ENCODE measurements at places on chromosomes 5 and 9.

DNA sequence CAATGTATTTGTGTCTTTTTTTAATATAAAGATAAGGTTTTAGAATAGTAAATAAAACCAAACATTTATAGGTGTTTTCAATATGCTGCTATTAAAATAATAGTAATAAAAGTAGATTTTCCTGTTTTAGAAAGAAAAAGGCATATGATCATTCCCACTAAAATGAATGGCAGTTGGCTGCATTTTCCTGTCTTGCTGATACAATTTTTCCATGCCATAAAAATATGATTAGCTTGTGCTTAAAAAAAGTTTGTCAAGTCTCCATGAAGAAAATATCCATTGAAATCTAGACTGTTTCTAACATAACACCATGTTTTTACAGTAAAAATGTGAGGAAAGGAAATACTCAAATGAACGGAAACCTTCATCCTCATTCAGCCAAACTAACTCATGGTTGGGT, 65.0 kb downstream of the FBXL7 start:
- DNase-seq = no peak

GRCh38 chr5:65102976-65103711, 334.4 kb downstream of the CWC27 start:
- DNase-seq = no peak

- DNase-seq = no peak
Observed at GRCh38 chr9:120982836-120983235, 56.2 kb upstream of the TRAF1 start.

DNA sequence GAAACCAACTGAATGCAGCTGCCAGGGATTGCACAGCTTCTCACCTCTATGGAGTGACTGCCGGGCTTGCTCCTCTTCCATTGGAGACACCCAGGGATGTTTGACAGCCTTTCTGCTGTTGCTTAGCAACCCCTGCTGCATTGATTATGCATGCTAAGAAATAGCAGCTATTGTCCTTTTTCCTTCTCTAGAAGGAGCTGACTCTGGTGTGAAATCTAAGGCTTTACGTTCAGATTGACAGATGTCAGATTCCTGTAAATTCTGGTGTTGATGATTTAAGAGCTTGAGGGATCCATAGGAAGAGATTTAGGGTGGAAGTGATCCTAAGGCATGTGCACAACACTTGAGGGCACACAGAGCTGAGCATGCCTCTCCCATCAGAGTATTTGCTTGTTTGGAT, 267.7 kb downstream of the NTRK2 start:
- no peak for DNase-seq

DNA sequence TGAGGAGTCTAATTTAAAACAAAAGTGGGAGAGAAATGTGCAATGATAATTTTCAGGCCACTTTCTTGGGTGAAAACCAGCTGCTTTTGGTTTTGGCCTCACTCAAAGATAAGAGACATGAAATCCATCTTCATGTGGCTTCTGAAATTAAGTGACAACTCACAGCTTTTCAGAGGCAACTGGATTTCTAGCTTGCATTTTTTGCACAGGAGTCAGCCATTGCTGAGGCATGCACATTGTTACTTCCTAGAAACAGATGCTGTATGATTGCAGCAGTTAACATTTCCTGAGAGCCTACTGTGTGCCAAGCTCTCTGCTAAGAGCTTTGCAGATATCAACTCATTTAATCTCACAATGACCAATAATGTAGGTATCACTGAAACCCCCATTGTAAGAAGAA, 562.6 kb downstream of the NR2F1-AS1 start:
- DNase-seq = no peak

DNA sequence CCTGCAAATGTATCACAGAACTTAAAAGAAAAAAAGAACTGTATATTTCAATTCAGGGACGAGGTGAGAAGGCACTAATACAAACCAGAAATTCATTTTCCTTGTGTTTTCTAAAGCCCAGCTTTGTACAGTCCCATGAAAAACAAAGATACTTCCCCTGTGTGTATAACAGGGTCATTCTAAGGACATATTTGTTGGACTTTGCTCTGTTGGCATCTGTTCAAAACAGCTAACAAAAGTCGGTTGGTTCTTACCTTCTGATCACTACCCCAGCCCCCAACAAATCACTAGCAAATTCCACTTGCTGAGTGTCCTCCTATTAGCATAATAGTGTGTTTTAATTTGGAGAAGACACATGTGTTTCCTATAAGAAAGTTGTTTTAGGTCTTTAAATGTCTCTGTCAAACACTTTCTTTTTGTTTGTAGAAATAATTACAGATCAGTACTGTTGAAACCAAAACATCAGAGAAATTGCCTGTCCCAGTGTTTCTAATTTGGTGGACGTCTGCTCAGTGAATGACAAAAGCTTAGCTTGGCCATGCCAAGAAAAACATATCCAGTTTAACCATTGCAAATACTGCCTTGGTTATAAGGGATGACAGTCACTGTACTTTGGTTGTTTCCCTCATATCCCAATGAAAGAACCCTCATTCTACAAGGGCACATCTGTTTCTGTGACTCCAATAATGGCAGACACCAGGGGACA, 480.5 kb downstream of the EBF1 start:
- no peak for DNase-seq
